ENCODE measurements at places on chromosomes 16 and 17.

DNA sequence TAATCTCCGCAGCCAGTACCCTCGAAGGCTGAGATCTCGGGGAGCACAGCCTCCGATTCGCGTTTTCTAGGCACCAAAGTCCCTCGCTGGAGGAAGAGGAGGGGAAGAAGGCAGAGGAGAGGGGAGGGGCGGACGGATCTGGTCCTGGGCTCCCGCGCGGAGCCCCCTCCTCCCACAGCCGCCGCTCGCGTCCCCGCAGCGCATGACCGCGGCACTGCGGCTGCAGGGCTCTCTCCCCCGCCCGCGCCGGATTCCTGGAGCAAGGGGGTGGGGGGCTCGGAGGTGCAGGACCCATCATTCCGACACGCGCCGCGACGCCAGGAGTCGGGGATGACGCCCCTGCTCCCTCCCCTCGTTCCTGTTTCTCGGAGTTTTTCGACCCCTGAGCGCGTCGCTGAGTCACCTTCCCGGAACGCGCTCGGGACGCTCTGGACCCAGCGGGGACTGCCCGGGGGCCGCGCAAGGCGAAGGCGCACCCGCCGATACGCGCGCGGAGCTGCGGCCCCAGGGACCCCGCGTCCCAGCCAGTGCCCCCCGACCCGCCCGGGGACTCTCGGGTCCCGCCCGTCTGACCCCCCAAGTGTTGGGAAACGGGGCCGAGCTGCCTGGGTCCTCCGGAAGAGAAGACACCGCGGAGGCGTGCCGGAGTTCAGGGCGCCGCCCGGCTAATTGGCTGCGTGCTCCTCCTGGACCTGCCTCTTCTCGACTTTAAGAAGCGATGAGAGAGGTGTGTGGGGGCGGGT, 1.4 kb upstream of the SPHK1 start:
- no peak for DNase-seq

- DNase-seq: no peak
These were observed 605 bp downstream of the NLRP1 start for GRCh38 chr17:5583426-5584382.

GRCh38 chr17:44749076-44749979, 9.5 kb upstream of the ADAM11 start:
- peak; percentile 66 for DNase-seq

DNA sequence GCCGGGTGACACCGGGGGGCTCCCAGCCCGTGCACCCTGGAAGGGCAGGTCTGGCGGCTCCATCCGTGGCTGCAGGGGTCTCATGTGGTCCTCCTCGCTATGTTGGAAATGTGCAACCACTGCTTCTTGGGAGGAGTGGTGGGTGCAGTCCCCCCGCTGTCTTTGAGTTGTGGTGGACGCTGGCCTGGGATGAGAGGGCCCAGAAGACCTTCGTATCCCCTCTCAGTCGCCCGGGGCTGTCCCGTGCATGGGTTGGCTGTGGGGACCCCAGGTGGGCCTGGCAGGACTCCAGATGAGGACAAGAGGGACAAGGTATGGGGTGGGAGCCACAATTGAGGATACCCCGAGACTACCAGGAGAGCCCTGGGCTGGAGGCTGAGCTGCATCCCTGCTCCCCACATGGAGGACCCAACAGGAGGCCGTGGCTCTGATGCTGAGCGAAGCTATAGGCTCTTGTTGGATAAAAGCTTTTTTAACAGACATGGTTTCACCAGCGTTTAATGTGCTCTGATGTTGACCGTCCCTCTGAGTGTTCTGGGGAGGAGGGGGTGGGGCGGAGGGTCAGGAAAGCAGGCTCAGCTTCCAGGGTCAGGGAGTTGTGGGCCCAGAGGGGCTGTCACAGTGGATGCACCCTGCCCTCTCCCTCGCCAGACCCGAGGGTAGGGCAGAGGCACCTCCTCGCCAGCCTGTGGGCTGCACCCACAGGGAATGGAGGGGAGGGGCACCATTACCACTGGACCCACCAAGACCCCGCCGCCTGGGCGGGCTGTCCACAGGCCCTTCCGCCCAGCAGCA, 5.4 kb downstream of the SPATA2L start:
- no peak for DNase-seq

DNA sequence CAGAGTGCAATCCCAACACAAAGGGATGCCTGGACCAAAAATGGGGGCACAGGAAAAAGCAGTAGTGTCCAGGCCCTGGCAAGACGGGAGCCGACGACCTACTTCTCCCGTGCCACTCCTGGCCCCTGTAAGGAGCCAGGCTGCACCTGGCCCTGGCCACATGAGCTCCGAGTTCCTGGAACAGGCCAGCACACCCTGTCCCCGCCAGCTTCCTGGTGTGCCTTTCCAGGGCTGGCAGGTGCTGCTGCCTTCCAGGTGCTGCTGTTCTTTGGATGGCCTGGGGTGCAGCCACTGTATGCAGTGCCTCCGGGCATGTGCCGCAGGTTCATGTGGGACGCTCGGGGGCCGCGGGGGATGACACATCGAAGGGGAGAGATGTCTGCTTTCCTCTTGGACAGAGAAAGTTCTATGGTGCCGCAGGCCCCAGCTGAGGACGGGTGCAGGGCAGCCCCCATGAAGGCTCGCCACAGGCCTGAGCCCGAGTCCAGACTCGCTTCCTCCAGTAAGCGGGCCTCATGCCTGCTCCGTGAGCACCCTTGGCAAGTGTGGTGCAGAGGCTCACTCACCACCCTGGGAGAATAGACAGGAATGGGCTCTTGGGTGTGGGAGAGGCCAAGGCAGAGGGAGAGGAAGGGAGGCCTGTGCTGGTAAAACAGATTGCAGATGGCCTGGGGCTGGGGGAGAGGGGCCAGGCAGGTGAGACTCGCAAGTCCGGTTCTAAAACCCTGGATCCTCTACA, 54.7 kb upstream of the FASN start:
- DNase-seq: peak; percentile 69

DNA sequence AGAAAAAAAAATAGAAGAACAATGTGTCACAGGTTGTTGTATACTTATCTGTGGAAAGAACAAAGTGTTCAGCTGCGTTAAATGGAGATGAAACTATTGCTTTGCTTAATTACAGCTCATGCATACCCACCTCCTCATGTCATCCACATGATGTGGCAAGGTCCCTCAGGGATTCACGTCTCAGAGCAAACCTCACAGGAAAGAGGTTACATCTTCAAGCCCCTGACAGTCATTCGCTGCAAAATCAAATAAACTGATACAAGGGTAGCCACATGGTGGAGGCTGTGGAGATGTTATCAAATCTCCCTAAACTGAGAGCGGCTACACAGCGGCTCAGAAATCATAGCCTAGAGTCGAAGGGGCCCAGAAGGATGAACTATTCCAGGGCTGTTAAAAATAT, 21.1 kb downstream of the GINS3 start:
- DNase-seq: no peak

DNA sequence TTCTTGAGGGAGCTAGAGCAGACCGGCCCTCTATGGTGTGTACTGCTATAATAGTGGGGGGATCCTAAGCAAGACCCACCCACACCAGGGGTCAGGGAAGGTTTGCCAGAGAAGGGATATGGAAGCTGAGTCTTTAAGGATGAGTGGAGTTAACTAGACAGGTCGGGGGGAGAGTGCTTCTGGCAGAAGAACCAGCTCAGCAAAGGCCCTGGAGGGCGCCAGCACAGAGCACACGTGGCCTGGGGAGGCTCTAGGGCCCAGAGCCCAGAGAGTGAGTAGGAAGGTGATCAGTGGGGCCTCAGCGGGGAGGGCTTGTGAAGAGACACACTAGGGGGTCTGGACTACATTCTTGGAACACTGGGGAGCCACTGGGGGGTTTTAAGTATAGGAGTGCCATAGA, 21.1 kb downstream of the NGFR start:
- DNase-seq: no peak

GRCh38 chr16:2964475-2965336, 631 bp downstream of the KREMEN2 start:
- DNase-seq: no peak

DNA sequence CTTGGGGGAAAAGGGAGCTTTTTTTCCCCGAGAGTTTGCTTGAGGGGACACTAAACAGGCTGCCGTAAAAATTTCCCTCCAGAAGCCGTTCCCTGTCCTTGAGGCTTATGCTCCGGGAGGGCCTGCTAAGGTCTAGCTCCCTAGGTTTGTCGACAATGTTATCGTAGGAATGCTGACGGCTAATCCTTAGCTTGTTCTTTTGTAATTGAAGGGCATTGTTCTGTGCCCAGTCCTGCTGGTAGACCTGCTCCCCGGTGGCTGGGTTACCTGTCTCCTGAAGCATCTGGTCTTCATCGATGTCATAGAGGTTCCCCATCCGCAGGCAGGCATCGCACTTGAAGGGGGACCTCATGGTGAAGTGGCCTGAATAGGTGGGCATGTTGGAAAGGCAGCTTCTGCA, 418.7 kb downstream of the GRIN2A start:
- DNase-seq: no peak

DNA sequence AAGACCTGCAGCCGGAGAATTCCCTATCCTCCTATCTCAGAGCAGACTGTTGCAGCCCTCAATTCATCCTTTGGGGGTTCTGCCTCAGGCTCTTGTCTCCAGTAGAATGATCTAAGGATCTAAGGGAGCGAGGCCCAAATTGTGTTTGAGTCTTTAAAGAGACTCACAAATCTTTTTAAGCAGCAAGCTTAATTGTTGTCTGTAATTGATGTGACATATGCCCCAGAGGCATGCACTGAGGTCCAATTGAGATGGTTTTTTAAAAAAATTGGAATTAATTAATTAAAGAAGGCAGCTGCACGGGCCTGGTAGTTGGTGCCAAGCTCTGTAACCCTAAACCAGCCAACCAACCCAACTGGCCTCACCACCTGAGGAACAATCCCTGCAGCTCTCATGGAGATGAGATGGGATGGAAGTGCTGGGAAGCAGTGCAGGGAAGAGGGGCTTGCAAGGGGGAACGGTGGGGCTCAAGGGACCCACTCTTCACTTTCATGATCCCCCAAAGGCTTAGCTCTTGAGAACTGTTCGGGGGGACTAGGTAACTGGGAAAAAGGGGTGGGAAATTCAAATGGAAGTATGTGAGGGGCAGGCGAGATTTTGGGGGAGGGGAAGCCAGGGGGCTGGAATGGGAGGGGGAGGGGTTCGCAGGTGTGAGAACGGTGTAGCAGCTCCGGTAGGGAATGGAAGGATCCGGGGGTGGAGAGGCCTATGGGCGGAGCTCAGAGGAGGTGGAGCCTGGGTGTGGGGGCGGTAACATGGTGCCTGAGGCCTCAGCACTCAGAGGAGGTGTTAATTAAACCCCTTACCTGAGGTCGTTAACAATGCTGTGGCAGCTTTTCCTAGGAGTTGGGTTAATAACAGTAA, 9.2 kb upstream of the ZNF652 start:
- DNase-seq: no peak

DNA sequence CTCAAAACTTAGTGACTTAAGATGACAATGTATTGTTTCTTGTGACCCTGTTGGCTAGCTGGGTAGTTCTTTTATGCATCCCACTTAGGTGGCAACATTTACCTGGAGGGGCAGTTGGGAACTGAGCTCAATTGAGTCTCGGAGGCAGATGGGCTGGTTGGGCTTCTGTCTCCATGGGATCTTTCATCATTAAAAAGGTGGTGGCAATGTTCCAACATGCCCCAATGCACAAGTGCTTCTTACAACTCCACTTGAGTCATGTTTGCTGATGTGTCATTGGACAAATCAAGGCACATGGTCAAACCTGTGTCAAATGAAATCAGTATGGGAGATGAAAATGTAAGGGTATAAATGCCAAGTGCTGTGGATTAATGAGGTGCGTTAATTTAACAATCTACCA, 11.7 kb upstream of the HS3ST3B1 start:
- DNase-seq: no peak
